ENCODE measurements at places on chromosomes 3 and 15.

GRCh38 chr15:78082106-78082742 lies 4.7 kb upstream of the TBC1D2B start:
- H3K4me3 ChIP-seq = no peak overlapping the region
- H3K27me3 ChIP-seq = no peaks in the 10 kb centered on the region
- DNase-seq = no peak
- no peak overlapping the region for H3K27ac ChIP-seq
- H3K36me3 ChIP-seq = no peaks in the 10 kb centered on the region

GRCh38 chr3:64422192-64422591 lies 196.9 kb upstream of the PRICKLE2 start:
- no peaks in the 10 kb centered on the region for H3K4me1 ChIP-seq
- H3K27me3 ChIP-seq = peaks cover 30% of the 10 kb centered on the region
- DNase-seq = no peak
- H3K36me3 ChIP-seq = no peaks in the 10 kb centered on the region

DNA sequence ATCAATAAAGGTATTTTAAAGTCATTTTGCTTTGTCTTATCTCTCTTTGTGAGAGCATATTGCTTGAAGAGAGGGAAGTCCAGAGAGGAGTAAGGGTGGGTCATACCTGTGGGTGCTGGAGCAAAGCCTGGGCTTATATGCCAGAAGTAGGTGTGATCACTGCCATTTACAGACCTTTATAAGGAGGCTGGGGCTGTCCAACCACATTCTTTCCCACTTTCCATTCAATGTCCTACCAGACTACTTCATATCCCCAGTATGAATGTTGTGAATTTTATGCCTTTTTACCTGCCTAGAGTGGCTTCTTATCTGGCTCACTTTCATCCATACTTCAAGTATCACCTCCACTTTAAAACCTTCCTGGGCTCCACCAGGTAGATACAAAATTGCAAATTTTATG lies 39.4 kb upstream of the ST6GAL1 start:
- H3K4me1 ChIP-seq = no peaks in the 10 kb centered on the region
- H3K36me3 ChIP-seq = no peaks in the 10 kb centered on the region
- H3K27me3 ChIP-seq = no peaks in the 10 kb centered on the region
- H3K4me3 ChIP-seq = no peak overlapping the region
- H3K27ac ChIP-seq = no peak overlapping the region
- no peak for DNase-seq

DNA sequence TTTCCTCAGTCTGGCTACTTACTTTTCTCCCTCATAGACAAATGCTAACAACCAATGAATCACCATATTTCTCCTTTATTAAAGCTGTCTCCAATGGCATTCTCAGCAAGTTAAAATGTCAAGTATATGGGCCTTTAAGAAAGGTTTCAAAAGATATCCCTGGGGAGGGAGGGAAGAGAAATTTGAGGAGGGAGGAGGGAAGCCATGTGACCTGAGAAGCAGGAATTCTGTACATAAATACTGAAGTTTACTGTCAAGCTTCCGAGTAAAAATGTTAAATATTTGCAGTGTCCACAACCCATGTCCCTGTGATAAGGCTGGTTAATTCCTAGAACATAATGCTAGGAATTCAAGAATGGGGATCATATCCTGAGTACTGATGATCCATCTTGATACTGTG lies 175.9 kb downstream of the CNTN4 start:
- DNase-seq = no peak
- no peaks in the 10 kb centered on the region for H3K36me3 ChIP-seq
- no peak overlapping the region for H3K27ac ChIP-seq
- H3K4me3 ChIP-seq = no peak overlapping the region
- H3K4me1 ChIP-seq = no peaks in the 10 kb centered on the region

GRCh38 chr15:96733721-96734120 lies 403.2 kb downstream of the NR2F2 start:
- no peaks in the 10 kb centered on the region for H3K27me3 ChIP-seq
- H3K36me3 ChIP-seq = no peaks in the 10 kb centered on the region
- no peak overlapping the region for H3K4me3 ChIP-seq
- DNase-seq = no peak

GRCh38 chr15:65085990-65086679 lies 9.6 kb downstream of the KBTBD13 start:
- no peak for DNase-seq
- no peak overlapping the region for H3K27ac ChIP-seq
- H3K36me3 ChIP-seq = no peaks in the 10 kb centered on the region
- H3K4me3 ChIP-seq = no peak overlapping the region
- peaks cover 14% of the 10 kb centered on the region for H3K4me1 ChIP-seq

DNA sequence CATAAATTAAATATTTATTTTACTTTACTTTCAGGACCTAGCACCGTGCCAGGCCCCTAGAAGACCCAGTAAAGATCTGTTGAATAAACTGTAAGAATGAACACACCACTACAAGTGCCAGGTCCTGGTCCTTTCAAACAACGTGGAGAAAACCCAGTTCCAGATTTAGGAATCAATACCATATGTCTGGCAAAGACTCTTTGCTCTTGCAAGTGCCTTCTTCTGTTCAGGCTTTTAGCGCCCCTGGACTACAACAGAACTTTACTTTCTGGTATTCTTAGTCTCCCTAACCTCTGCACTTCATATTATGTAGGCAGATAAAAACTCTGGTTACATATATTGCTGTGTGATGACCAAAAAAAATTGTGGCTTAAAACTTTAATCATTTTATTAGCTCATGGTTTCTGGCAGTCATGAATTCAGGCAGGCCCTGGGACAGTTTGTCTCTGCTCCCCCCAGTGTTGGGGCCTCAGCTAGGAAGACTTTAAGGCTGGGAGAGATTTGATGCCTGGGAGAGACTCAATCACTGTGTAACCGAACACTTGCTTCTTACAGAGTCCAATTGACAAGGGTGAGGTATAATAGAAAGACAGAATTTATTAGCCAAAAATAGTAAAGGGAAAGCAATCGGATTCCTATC lies 2.9 kb upstream of the PSMA4 start:
- peaks cover 23% of the 10 kb centered on the region for H3K36me3 ChIP-seq
- H3K27ac ChIP-seq = no peak overlapping the region
- H3K4me3 ChIP-seq = no peak overlapping the region
- no peak for DNase-seq
- no peaks in the 10 kb centered on the region for H3K27me3 ChIP-seq

DNA sequence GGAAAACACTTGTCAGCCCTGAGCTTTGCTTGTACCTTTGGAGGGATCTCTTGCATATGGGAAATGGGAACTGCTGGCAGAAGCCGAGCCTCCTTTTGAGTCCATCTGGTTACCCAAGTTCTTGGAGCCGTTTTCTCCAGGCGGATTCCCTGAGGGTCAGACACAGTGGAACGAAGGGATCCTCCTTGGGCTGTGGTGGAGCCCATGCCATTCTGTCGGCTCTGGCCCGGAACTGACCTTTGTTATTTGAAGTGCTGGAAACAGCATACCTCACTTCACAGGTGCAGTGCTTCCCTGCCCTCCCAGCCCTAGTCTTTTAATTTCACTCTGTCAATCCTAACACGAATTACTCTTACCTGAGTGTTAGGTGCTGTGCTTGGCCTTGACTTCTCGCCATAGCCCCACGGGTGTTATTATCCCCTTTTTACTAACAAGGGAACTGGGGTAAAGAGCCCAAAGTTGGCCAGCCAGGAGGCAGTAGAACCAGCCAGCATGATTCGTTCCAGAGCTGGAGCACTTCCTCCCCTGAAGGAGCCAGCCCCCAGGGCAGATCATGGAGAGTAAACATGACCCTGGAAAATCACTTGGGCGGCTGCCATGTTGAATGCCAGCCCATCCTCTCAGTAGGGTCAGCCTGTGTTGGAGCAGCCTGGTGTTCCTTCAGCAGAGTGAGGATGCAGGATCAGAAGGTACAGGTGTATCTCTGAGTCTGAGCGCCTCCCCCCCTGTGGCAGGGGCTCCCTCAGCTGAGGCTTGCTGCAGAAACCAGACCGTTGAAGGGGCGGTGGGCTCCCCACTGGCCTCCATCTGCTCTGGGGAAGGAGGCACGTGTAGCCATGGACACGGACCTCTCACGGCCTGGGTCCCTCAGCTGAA lies 143.2 kb downstream of the DNAJB8 start:
- H3K4me1 ChIP-seq = peaks cover 27% of the 10 kb centered on the region
- no peaks in the 10 kb centered on the region for H3K36me3 ChIP-seq
- H3K27ac ChIP-seq = no peak overlapping the region

DNA sequence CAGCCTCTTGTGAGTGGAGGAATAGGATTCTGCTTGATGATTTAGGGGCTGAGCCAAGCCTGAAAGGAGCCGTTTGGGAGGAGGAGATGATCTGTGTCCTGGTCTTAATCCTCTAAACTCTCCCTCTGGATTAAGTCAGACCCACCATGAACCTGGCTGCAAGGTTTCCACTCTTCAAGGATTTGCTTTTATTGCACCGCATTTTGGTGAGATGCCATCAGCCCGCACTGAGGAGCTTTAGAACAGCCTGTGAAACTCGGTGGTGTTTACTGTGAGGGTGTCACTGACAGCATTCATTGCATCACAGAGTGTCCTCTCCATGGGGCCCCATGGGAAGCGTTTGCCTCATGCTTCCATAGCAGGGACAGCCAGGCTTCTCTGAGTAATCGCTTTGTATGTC lies 59.2 kb downstream of the EPHB1 start:
- H3K27me3 ChIP-seq = peaks cover 4% of the 10 kb centered on the region
- H3K36me3 ChIP-seq = no peaks in the 10 kb centered on the region
- no peak overlapping the region for H3K27ac ChIP-seq
- H3K4me1 ChIP-seq = peaks cover 5% of the 10 kb centered on the region
- DNase-seq = no peak
- no peak overlapping the region for H3K4me3 ChIP-seq

DNA sequence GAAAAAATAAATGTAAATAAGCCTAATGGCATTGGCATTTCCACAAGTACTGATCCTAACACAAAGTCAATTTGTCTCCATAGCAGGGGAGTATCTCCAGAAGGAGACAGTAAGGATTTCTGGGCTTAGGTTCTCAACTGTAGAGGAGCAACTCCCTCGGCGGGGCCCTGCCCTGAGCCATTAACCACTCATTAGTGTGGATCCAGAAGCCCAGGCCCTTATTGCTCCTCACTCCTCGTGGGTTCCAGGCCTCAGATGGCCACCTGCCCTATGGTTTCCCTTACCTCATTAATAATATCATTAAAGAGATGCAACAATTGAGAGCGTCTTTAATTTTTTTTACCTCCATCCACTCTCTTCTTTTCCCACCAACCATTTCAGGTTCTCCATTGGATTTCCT lies 85.3 kb upstream of the CLDN18 start:
- DNase-seq = no peak
- peaks cover 13% of the 10 kb centered on the region for H3K27me3 ChIP-seq
- no peak overlapping the region for H3K27ac ChIP-seq

- no peak for DNase-seq
- H3K4me3 ChIP-seq = peak overlapping the region; percentile 46
- peaks cover 56% of the 10 kb centered on the region for H3K27me3 ChIP-seq
- peaks cover 20% of the 10 kb centered on the region for H3K4me1 ChIP-seq
- H3K27ac ChIP-seq = no peak overlapping the region
- no peaks in the 10 kb centered on the region for H3K36me3 ChIP-seq
Measured at GRCh38 chr15:70474471-70475406, 288.6 kb downstream of the UACA start.

- H3K27me3 ChIP-seq = no peaks in the 10 kb centered on the region
- H3K36me3 ChIP-seq = no peaks in the 10 kb centered on the region
- no peak for DNase-seq
- no peak overlapping the region for H3K4me3 ChIP-seq
- H3K27ac ChIP-seq = no peak overlapping the region
Measured at GRCh38 chr3:14519406-14519805, 20.7 kb downstream of the GRIP2 start.

DNA sequence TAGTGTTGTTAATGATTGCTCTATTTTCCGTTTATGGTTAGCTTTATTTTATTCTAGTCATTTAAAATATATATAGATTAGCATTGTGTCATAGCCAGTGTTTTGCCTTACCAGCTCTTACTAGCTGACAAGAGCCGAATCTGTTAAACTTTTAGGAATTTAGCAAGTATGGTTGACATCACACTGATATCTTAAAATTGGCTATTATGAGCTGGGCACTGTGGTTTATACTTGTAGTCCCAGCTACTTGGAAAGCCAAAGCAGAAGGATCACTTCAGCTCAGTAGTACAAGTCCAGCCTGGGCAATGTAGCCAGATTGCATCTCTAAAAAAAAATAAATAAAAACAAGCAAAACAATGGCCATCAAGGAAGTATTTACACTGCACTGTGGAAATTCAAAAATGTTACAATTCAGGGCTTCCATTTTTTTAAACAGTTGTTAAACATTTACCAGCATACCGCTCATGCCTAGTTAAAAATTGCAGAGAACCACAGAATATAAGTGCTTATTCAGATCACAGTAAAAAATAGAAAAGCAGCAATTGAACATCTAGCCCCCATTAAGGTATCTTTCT lies 208.4 kb upstream of the CGNL1 start:
- H3K36me3 ChIP-seq = peaks cover 20% of the 10 kb centered on the region
- H3K4me1 ChIP-seq = peaks cover 2% of the 10 kb centered on the region
- no peaks in the 10 kb centered on the region for H3K27me3 ChIP-seq
- H3K4me3 ChIP-seq = no peak overlapping the region
- H3K27ac ChIP-seq = no peak overlapping the region

- H3K27me3 ChIP-seq = no peaks in the 10 kb centered on the region
- no peak for DNase-seq
- H3K4me1 ChIP-seq = no peaks in the 10 kb centered on the region
- H3K27ac ChIP-seq = no peak overlapping the region
- H3K36me3 ChIP-seq = no peaks in the 10 kb centered on the region
Measured at GRCh38 chr3:14210290-14210688, 31.7 kb downstream of the LSM3 start.

DNA sequence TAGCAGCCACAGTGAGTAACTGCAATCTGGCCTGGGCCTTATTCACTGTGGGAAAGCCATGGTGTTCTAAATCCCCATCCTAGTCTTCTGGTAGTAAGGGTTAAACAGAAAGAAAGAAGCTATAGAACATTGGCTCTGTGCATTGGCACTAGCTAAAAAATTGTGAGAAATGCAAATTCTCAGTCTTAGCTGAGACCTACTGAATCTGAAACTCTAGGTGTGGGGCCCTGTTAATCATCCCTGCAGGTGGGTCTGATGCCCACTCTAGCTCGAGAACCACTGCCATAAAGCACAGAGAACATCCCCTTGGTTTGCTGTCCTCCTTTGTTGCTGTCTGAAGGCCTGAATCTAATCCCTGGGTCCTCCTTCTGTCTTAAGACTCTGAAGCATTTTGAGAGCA lies 59.3 kb downstream of the MEIS2 start:
- no peak for DNase-seq
- H3K27me3 ChIP-seq = peaks cover 13% of the 10 kb centered on the region
- H3K27ac ChIP-seq = no peak overlapping the region
- H3K4me1 ChIP-seq = no peaks in the 10 kb centered on the region
- H3K4me3 ChIP-seq = no peak overlapping the region

DNA sequence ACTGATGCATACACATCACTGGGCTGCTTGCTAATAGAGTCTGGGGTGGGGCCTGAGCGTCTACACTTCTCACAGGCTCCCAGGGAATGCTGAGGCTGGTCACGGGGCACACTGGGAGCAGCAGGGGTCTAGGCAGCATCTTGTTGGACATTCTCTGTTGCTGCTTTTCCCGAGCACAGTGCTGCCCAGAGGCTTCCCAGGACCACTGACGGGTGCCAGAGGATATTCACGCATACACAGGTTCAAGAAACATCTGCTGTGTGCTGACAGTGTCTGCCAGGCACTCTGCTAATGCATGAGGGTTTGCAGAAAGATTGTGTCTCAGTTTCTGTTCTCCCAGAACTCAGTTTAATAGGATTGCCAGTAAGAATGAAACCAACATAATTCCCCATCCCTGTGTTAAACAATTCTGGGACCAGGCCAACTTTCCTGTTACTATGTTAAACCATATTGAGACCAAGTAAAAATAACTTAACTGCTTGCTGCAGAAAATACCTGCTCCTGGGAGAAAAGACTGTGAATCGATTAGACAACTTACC lies 23.9 kb upstream of the BCL2L10 start:
- H3K27me3 ChIP-seq = no peaks in the 10 kb centered on the region
- no peak overlapping the region for H3K27ac ChIP-seq
- peaks cover 15% of the 10 kb centered on the region for H3K4me1 ChIP-seq
- no peak overlapping the region for H3K4me3 ChIP-seq
- DNase-seq = no peak

All from activated naive CD8-positive, alpha-beta T cell treated with anti-CD3 and anti-CD28 coated beads for 36 hours (primary cell).